ENCODE measurements at places on chromosomes 12 and 14.

- no peak for DNase-seq
These were observed 60.1 kb downstream of the SUSD6 start for GRCh38 chr14:69671365-69672030.

DNA sequence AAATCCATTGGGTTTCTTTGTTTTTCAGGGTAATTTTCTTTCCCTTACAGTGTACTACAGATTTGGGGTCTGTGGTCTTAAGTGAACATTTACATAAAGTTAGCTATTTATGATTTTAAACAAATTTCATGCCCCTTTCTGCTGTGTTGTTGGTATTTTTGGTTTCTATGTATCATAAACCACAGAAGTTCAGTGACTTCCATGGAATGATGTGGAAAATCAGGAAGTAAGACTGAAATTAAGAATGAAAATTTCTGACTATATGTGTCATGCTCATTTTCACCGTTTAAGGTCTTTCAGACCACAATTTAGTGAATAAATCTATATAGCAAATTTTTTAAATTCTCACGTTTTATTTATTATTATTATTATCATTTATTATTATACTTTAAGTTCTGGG lies 31.7 kb downstream of the ETV6 start:
- no peak for DNase-seq

- no peak for DNase-seq
These were observed 334.9 kb downstream of the C12orf75 start for GRCh38 chr12:105665366-105665765.

GRCh38 chr14:103480595-103480994 lies 42.0 kb downstream of the CKB start:
- DNase-seq, result no peak

- peak; percentile 70 for DNase-seq
These were observed 41.2 kb downstream of the DGLUCY start for GRCh38 chr14:91154851-91155625.

DNA sequence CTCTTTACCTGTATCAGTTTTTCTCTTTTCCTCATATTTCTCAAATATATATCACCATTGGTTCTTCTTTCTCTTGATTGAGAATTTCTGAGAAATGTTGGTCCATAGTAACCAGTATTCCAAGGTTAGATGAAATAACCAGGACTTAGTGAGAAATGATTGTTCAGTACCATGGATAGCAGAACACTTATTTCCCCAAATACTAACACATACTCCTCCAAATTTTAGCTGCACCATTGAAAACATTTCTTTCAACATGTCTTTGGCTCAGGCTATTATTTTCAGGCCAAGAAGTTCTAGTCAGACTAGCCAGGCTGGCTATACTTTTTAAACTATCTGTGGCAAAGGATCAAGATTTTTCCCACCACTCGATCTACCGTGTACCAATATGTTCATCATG lies 113.3 kb downstream of the PTPRO start:
- DNase-seq, result no peak

GRCh38 chr14:29895591-29896083 lies 32.0 kb downstream of the PRKD1 start:
- peak; percentile 27 for DNase-seq

DNA sequence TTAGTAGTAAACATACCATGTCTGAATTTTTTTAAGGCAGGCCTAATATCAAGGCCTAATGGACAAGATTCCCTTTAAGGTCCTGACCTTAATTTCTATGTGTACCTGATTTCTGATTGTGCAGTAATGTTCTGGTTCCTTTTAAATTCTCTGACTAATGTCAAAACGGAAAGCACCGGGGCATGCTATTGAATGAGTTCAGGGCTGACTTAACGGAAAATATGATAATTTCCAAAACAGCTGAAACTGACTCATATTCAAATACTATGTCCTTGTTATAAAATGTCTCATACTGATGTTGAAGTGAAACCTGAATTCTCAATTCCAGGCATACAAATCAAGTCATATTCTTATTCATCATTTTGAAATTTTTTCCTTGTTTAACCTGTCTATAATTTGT lies 6.7 kb downstream of the TAS2R43 start:
- DNase-seq, result no peak

- peak; percentile 29 for DNase-seq
These were observed 50.9 kb upstream of the CCT2 start for GRCh38 chr12:69534389-69534822.

DNA sequence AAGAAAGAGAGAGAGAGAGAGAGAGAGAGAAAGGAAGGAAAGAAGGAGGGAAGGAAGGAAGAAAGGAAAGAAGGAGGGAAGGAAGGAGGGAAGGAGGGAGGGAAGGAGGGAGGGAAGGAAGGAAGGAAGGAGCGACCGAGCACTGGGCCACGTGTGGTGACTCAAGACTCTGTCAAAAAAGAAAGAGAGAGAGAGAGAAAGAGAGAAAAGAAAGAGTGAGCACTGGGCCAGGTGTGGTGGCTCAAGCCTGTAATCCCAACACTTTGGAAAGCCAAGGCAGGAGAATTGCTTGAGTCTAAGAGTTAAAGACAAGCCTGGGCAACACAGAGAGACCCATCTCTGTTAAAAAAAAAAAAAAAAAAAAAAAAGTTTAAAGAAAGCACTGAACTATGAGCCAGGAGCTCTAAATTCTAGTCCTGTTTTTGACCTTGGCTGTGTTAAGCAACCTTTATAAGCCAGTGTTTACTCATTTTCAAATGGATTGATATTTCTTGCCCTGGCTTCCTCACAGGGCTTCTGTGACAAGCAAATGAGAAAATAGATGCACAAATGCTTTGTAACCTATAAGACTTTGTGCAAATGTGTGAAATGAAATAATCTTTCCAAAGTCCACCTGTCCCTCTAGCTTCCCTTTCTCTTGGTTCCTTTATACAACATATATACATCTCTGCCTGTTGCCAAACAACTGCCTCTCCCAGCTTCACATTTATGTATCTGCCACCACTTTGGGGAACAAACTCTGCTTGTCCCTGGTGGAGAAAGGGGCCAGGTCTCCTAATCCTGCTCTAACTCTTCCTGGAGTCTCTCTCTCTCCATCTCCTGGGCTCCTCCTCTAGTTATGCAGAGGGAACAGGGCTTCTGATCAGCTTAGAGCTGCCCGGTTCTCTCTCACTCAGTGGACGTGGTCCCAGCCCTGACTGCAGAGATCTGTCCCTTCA lies 16.1 kb upstream of the PLEKHG6 start:
- no peak for DNase-seq

Measured in DMS 273 treated with DMSO at 0.1 percent for 48 hours (cell line).